ENCODE measurements at places on chromosomes 16 and 17.

- no peak for DNase-seq
Measured at GRCh38 chr16:191831-192230, 11.6 kb downstream of the HBQ1 start.

DNA sequence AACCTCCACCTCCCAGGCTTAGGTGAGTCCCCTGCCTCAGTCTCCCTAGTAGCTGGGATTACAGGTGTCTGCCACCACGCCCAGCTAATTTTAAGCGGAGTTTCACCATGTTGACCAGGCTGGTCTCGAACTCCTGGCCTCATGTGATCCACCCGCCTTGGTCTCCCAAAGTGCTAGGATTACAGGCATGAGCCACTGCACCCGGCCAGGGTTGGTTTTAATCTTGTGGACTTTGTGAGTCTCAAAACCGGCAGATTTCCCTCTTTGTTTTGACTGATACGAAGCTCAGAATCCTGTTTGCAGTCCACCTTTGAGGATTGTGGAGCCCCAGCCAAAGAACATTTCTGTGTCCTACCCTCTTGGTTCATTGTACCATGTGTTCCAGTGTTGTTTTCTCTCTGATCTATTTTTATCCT lies 16.4 kb upstream of the CPSF4L start:
- no peak for DNase-seq

DNA sequence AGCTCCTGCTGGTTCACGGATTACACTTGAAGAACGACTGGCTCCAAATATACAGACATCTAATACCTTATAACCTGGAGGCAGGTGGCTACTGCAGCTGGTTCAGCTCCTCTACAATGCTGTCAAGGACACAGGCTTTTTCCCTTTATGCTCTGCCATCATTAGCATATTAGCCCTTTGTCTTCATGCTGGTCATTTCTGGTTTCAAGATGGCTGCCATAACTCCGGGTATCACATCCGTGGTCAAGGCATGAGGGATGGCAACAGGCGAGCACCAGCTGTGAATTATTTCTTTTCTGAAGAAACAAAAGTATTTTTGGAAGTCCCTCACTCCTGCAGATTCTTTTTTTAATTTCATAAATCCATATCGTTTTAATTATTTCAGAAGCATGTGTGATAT lies 124.3 kb upstream of the MED13 start:
- DNase-seq: no peak

DNA sequence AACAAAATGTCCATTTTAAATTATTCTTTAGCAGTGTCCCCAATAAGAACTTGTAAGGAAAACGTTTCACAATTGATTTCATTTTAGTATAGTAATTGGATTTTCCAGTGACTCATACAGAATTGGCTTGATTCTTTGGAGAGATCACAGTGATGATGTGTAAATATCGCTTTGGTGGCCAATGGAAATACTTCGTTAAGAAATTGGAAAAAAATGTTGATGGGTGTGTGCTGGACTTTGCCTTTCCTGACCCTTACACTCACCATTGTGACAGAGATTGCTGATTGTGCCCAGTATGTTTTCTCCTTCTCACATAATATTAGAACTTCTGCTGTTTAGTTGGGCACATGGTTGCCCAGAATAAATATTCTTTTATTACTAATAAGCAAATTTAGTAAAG lies 7.4 kb upstream of the EFCAB13 start:
- DNase-seq: no peak

- no peak for DNase-seq
Measured at GRCh38 chr16:71726476-71727315, 2.2 kb upstream of the PHLPP2 start.

DNA sequence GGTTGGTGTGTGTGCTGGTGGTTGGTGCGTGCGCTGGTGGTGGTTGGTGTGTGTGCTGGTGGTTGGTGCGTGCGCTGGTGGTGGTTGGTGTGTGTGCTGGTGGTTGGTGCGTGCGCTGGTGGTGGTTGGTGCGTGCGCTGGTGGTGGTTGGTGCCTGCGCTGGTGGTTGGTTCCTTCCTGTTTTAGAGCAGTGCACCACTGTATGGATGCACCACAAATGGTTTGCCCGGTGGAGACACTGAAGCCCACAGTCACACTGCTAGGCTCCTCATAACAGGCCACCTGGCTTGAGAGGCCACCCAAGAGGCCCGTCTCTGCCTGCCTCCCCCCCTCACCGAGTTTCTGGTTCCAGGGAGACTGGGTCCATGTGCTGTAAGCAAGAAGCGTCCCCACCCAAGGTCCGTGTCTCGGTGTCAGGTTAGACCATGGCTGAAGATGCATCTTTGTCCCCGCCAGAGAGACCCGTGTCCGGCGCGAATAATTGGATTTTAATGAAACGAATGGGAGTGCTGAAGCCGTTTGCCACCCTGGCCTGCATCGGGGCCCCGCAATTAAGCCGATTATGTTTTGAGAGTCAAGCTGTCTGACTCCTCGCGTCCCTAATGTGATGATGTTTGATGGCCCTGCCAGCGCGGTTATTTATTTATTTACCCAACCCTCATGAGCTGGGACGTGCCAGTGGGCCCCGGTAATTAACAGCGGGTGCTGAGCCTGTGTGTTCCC lies 161.3 kb upstream of the GSE1 start:
- DNase-seq: no peak

DNA sequence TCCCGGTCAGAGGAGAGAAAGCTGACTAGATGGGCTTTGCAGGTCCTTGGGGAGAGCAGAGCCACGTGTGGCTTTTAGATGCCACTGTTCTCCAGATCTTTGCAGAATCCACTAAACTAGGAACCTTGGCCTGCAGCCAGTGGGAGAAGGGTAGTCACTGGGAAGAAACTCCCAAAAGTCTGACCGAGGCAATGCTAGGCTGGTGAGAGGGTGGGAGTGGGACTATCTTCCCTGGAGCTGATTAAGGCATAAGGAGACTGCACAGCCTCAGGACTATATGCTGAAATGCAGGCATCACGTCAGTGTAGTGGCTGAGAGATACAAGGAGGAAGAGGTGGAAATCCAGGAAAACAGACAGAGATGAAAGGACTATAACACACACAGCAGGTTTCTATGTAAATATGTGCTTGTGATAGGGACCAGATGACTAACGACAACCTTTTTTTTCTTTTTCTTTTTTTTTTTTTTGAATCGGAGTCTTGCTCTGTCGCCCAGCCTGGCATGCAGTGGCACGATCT lies 2.2 kb upstream of the GSDMA start:
- DNase-seq: no peak

- DNase-seq: no peak
Measured at GRCh38 chr17:59292174-59292523, 39.3 kb upstream of the YPEL2 start.

GRCh38 chr17:27985736-27986399 lies 56.6 kb upstream of the NLK start:
- no peak for DNase-seq

DNA sequence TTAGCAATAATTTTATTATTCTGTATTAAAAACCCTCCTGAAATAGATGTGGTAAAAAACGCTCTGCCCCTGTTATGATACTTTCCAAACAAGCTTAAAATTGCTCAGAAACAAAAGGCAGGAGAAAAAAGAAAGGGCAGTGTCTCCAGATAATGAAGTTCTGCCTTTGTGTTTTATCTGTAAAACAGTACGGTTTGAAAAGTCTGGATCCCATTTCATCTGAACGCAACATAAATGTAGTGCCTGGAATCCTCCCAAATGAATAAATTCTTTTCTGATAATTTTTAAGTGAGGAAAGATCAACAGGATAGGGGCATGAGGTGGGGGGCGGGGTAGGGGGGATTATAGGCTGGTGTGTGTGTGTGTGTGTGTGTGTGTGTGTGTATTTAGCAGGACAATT lies 87.5 kb upstream of the SOX9 start:
- no peak for DNase-seq

GRCh38 chr16:57898961-57899360 lies 72.0 kb downstream of the CNGB1 start:
- no peak for DNase-seq

DNA sequence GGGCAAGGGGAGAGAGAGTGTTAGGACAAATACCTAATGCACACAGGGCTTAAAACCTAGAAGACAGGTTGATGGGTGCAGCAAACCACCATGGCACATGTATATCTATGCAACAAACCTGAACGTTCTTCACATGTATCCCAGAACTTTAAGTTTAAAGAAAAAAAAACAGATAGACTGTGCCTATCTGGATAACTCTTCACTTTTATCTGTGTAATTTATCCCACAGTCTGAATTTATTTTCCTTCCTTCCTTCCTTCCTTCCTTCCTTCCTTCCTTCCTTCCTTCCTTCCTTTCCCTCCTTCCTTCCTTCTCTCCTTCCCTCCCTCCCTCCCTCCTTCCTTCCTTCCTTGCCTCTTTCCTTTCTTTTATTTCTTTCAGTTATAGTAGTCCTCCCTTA lies 370.7 kb downstream of the CDH8 start:
- no peak for DNase-seq

DNA sequence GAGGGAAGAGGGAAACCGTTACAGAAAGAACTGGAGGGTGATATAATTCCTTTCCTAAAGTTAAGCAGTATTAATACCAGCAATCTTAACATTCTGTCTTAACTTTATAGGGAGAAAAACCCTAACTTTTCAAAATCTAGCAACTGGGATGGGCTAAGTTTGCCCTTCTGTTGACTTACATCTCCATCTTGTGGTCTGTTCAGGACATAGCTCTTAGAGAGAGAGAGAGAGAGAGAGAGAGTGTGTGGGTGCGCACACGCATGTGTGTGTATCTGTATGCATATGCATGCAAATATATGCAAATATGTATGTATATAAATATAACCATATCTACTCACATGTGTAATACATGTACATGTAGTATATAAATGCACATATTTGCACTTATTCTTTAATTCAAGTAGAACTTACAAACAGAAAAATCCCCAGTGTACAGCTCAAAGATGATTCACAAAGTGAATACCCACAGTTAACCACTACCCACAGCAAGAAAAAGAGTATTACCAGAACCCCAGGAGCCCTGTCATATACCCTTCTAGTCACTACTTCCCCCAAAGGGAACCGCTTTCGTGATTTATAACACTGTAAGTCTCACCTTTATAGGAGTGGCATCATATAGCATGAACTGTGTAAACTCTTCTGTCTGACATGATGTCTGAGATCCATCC lies 46.5 kb downstream of the STX8 start:
- no peak for DNase-seq

DNA sequence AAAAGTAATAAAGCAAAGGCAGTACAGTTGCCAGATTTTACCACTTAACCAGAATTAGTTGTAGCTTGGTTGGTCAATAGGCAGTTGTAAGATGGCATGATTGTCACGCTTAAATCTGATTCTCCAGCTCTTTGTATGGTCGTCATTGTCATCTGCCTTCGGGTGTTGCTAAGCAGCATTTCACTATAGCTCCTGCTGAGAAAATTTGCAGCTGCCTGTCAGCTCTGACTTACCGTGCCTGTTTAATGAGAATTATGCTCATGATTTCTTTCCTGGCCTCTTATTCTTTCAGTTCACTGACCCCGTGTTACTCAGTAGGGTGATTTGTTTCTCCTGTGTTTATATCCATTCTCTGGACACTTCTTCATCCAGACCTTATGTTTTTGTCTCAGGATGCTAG lies 66.7 kb downstream of the TANGO6 start:
- no peak for DNase-seq

- DNase-seq: no peak
Measured at GRCh38 chr16:20647736-20648135, 49.7 kb downstream of the ACSM1 start.

DNA sequence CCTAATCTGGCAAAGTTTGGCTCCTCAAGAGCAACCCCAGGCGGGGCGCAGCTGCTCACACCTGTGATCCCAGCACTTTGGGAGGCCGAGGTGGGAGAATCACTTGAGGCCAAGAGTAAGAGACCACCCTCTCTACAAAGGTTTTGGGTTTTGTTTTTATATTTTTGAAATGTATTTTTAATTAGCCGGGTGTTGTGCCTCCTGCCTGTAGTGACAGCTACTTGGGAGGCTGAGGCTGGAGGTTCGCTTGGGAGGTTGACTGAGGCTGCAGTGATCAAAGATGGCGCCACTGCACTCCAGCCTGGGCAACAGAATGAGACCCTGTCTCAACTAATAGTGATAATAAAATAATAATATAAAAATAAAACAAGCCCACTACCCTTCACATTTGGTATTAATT lies 756 bp upstream of the USP7 start:
- DNase-seq: no peak

DNA sequence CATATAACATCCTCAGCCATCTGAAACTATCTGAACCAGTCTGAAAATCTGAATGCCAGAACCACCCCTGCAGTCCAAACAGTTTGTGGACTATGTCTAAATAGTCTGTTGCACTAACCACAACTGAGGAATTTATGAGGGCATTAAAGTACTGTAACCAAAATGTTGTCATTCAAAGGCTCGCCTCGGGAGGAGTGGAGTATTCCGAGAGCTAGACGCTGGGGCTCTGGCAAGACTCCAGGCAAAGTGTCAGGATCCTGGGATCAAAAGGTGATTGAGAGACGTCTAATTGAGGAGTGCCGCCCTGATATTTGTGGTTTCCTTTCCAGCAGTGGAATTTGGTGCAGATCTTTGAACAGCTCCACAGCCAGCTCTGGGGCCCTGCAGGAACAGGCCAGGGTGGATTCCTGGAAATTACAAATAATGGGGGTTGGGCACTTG lies 142.9 kb upstream of the MYOCD start:
- DNase-seq: no peak

GRCh38 chr16:1678500-1679098 lies 520 bp downstream of the JPT2 start:
- peak; percentile 60 for DNase-seq

DNA sequence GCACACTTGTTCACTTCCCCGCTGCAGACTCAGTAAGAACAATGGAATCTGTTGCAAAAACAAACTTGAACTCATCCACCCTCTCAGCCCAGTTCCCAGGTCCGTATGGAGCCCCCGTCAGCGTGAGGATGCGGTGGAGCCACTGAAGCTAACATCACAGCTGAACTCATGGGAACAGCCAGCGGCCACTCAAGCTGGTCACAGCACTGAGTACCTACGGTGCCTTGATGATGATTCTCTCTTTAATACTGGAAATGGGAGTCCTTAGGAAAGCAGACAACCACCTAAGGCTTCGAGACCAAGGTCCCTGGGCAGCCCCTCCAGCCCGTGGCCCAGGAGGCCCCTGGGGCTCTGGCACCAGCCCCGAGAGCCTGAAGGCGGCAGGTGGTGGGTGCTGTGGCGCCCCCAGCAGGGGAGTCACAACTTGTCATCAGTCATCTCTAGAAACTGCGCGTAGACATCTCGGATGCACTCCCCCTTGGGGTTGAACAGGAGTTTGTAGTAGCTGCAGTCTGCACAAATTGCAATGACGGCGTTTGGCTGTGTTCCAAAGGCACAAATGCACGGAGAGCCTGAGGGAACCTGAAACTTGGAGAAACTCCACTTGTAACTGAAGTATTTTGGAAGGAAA lies 31.0 kb upstream of the RHOT1 start:
- DNase-seq: peak; percentile 58

GRCh38 chr17:37480427-37480826 lies 9.3 kb upstream of the DUSP14 start:
- DNase-seq: no peak

GRCh38 chr17:74729368-74729767 lies 7.7 kb upstream of the RAB37 start:
- DNase-seq: no peak

All from activated CD4-positive, alpha-beta T cell treated with anti-CD3 and anti-CD28 coated beads for 48 hours (primary cell).